ENCODE measurements at places on chromosomes 2 and 18. TPM values are rescaled to one million over a fixed set of nuclear protein-coding genes. Genes with fewer than 3 reads are reported as not detected.

DNA sequence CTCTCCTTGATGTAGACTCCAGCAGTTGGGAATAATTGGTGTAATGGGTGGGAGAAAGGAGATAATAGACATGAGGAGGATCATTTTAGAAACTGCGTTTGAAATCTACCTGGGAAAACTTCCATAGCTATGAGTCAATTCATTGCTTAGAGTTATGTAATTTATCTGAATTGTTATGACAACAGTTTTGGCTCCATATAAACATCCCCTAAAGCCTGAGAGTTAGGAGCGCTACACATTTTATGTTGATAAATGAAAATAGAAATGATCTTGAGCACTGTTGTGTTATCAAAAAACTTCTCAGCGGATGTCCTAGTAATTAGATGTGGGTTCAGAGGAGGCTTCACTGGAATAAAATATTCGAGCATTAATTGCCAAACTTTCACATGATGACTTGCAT lies 573.4 kb downstream of the TSN start:
- DNase-seq: no peak

- no peak for DNase-seq
Observed at GRCh38 chr2:212421556-212422334, 116.9 kb downstream of the ERBB4 start.

DNA sequence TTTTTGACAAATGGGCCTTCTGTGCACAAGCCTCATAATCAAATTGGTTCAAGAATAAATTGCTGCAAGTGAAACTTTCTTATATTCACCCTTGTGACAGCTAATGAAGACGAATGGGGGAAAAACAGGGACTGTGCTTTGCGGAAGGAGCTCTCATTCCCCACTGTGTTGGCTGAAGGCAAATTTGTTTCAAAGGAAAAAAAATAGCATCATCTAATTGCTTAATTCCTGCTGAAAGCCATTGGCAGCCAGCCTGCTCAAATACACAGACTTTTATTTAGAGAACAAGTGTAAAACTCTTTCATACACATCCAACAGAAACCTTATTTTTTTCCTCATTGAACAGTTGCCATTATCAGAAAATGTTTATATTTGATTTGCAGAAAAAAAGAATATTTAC lies 172.3 kb downstream of the ARL6IP6 start:
- DNase-seq: no peak

- no peak for DNase-seq
Observed at GRCh38 chr2:12970861-12971260, 254.1 kb downstream of the TRIB2 start.

DNA sequence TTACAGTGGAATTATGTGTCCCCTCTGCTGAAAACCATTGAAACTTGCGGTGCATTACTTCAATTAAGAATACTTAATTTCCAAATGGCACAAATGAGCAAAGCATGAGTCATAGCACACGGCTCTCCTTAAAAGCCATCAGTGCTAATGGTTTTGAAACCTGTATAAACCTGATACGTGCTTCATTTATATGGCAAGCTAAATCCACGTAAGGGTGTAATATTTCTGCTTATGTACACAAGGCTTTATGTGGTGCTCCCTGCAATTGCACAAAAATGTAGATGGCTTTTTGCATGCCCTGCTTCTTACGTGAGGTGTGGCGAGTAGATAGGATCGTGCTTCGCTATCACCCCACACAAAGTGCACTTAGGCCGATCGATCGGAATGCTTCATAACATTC lies 840.9 kb downstream of the GALR1 start:
- no peak for DNase-seq

DNA sequence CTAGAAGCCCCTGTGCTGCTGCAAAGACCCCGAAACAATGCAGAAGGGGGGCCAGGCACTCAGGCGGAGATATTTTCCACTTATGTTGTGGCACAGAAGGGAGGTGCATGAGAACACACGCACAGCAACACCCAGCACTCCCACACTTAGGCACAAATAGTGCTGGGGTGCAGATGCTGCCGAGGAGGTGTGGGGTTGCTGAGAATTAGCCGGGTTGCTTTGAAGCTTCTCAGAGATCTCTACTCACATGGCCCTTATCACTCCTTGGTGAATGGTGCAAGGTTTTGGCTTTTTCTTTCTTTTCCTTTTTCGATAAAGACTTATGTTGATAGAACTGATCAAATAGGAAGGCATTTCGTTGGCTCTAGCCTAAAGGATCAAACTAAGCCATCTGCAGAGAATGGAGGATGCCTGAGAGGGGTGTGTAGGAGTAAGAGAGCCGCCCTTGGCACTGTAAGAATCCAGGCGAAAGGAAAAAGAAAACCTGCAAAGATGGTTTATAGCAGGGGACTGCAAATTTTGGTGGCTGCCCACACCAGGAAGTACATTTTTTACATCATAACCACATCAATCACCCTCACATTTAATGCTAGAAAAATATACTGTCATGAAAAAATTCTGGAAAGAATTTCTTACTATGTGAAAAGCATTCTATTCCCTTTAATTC lies 27.9 kb upstream of the FHL2 start:
- no peak for DNase-seq

- no peak for DNase-seq
Observed at GRCh38 chr2:121483846-121484245, 46.8 kb upstream of the RNU4ATAC start.

GRCh38 chr18:79540161-79540903 lies 139.3 kb upstream of the CTDP1 start:
- DNase-seq: no peak

- DNase-seq: no peak
Observed at GRCh38 chr2:45812011-45812500, 160.6 kb downstream of the PRKCE start.

DNA sequence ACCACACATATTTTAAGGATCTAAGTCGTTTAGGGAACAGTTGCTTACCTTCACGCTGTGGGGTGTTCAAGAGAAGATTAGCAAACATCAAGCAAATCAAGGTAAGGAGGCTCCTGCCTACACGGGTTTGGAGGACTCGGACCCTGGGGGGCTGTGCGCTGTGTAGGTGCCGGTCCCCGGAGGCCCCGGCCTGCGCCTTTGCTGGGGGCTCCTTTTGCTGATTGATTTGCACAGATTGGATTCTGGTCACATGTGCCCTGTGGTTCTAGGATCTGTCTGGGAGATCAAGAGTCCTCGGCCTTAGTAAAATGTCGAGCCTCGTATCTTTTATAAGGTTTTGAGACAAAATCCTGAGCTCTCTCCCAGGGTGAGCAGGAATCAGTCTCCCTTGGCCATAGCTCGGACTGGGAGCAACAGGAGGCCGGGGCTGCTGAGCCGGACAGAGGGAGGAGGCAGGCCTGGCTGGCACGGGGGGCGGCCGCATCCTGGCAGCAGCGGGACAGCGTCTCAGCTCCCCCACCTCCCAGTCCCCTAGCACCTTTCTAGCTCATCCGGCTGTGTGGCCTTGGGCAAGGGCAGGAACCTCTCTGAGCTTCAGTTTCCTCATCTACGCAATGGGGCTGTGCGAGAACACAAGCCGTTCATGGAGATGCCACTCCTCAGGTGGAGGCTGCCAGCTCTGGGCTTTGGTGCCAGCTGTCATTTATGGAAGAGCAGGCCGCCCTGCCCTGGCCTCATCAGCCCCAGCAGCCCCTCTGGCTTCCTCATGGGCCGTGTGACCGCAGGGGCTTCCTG lies 147.2 kb downstream of the MBP start:
- DNase-seq: no peak

DNA sequence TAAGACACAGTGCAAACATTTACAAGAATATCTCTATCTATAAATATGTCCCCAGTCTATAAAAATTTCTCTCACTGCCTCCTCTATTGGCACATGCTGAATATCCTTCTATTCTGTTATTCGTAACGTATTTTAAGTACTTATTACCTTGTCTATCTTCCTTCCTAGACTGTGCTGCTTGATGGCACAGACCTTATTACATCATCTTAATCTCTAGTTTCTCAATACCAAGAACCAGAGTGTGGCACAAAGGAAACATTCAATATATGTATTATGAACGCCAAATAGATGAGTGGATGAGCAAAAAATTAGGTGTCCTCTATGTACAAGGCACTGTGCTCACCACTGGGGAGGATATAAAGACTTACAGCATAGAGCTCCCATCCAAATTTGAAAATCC lies 282.8 kb downstream of the NBAS start:
- no peak for DNase-seq

- no peak for DNase-seq
Observed at GRCh38 chr2:218648088-218648786, 11.2 kb downstream of the ZNF142 start.

DNA sequence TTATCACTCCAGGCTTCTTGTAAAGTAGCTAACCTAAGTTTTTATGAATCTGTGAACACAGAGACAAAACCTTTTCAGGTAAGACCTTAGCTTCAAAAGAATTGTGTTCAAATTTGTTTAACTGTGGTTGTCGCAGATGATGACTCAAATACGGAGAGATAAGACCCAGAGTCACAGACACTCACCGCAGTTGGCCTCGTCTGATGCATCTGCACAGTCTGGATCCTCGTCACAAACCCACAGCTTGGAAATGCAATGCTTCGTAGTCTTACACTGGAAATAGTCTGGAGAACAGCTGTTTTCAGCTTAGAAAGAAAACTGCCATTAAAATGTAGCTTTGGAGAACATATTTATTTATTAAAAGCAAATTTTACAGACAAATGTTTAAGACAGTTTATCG lies 1662.1 kb upstream of the NXPH2 start:
- no peak for DNase-seq

- DNase-seq: no peak
Observed at GRCh38 chr2:10003206-10004125, 39.9 kb upstream of the KLF11 start.

GRCh38 chr2:178258916-178259315 lies 64.6 kb downstream of the OSBPL6 start:
- DNase-seq: no peak

GRCh38 chr2:144471305-144472045 lies 48.4 kb downstream of the ZEB2 start:
- DNase-seq: no peak

DNA sequence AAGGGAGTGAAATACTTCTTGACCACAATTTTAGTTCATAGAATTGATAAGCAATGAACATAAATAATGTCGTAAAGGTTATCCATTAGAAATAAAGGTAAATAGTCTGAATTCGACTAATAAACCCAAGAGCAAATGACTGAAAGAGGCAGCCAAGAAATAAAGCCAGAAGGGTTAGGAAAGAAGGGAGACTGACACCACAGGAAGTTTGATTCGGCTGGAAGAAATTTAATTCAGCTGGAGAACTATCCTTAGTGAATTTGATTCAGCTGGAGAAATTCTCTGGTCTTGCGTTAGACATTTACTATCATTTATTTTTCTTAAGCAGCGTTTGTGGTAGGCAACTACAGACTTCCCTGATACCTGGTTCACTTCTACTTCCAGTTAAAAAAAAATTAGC lies 429.6 kb downstream of the PID1 start:
- DNase-seq: no peak

GRCh38 chr18:44568986-44569385 lies 111.7 kb upstream of the SETBP1 start:
- no peak for DNase-seq

- no peak for DNase-seq
Observed at GRCh38 chr2:128375454-128375853, 56.8 kb upstream of the HS6ST1 start.

- no peak for DNase-seq
Observed at GRCh38 chr2:86068136-86068588, 37.5 kb downstream of the POLR1A start.

GRCh38 chr2:112728378-112729175 lies 7.8 kb downstream of the NT5DC4 start:
- no peak for DNase-seq

- no peak for DNase-seq
Observed at GRCh38 chr2:9760902-9761228, 82.4 kb upstream of the TAF1B start.

DNA sequence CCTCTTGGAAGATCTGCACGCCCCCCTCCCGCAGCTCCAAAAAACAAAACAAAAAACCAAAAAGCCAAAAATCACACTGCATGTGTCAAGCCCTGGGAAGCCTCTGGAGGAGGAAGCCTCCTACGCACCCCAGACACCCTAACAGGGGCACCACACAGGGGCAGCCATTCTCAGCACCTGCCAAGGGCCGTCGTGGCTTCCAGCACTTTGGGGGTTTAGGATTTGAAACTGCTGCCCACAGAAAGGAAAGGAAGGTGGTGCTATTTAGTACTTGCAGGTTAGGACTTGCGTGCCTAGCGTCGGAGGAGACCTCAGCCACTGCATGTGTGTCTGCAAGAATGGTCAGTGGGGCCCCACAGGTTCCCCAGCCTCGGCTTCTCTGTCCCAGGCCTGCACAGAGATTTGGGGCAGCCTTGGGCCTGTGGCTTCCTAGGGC lies 419 bp upstream of the GPR55 start:
- DNase-seq: peak; percentile 18

- no peak for DNase-seq
Observed at GRCh38 chr2:18467749-18468360, 92.6 kb downstream of the RDH14 start.

DNA sequence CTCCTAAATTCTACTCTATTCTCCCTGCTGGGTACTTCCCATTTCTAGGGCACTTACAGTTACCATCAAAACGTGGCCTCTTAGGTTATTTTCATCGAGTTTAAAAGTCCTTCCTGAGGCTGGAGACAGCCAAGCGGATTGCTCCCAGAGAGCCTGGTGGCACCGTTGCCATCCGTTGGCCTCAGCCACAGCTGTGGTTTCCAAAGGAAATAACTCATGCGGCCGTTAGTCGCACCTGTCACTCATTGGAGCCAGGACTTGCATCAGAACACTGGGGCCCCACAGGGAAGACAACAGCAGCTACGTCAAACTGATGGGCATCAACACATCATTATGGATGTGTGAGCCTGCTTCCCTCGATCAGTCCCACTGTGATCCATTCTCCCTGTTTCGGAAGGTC lies 453.4 kb downstream of the BCL11A start:
- DNase-seq: no peak

GRCh38 chr2:39954346-39954745 lies 175.3 kb upstream of the THUMPD2 start:
- DNase-seq: no peak

- no peak for DNase-seq
Observed at GRCh38 chr2:240403396-240404104, 31.9 kb upstream of the GPC1 start.

- no peak for DNase-seq
Observed at GRCh38 chr2:172039011-172039704, 39.4 kb downstream of the METAP1D start.

DNA sequence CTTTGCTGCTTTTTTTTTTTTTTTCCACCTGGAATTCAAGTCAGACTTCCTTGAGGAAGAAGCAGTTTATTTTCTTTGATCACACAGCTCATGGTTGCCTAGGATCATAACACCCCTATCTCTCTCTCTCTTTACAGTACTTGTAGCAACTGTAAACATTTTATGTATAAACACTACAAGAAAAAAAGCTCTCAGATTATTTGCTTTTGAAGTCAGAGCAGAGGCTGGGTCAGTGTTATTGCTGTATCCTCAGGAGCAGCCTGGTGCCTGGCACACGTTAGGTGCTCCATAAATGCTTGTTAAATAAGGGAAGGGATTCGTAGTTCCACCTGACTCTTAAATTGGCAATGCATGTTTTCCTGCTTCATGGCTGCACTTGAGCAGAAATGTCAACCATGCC lies 221.2 kb downstream of the TGIF1 start:
- peak; percentile 60 for DNase-seq

Gene IL1RL2
- total RNA-seq: 1.7 TPM

Gene HJURP
- 3.6 TPM for total RNA-seq

Gene SPDYA
- total RNA-seq: 1.1 TPM

Gene EFEMP1
- total RNA-seq: 40.8 TPM

Gene C2orf42
- 17.2 TPM for total RNA-seq

Gene PMAIP1
- total RNA-seq: 2.1 TPM

Gene SERPINB4
- not detected for total RNA-seq

Gene UGT1A8
- total RNA-seq: 34.2 TPM

Gene SH3BP4
- 30.4 TPM for total RNA-seq

Gene TUBA3E
- total RNA-seq: not detected

Gene FBXO48
- 1.9 TPM for total RNA-seq

Gene PARD6G
- total RNA-seq: 2.0 TPM

Gene GBX2
- not detected for total RNA-seq

Measured in mucosa of descending colon (tissue), 3 donors.